Esophagus muscularis mucosa (tissue), 4 donors: ENCODE measurements at places on chromosomes 7 and 10. TPM values are rescaled to one million over a fixed set of nuclear protein-coding genes. Genes with fewer than 3 reads are reported as not detected.

The C10orf71 gene
- total RNA-seq = 0.42 TPM

The ACHE gene
- 4.6 TPM for total RNA-seq

The NPTX2 gene
- total RNA-seq = 28.3 TPM

The PTCD1 gene
- total RNA-seq = 5.3 TPM

The XRCC2 gene
- 0.45 TPM for total RNA-seq

The MRPL43 gene
- 54.4 TPM for total RNA-seq

The SEPHS1 gene
- total RNA-seq = 39.9 TPM

The ITPRID1 gene
- total RNA-seq = not detected

The MKX gene
- total RNA-seq = 19.2 TPM

The FKBP6 gene
- total RNA-seq = not detected

The SLC13A1 gene
- total RNA-seq = not detected

The FAM237B gene
- total RNA-seq = not detected

The SLC16A12 gene
- total RNA-seq = 2.2 TPM

The BMPER gene
- total RNA-seq = 4.2 TPM

The ELN gene
- 425 TPM for total RNA-seq

The OGA gene
- total RNA-seq = 85.4 TPM

The OPN4 gene
- total RNA-seq = not detected

The SPDYE2 gene
- not detected for total RNA-seq

The SERPINE1 gene
- 9.4 TPM for total RNA-seq
